ENCODE measurements at places on chromosomes 11 and 22.

DNA sequence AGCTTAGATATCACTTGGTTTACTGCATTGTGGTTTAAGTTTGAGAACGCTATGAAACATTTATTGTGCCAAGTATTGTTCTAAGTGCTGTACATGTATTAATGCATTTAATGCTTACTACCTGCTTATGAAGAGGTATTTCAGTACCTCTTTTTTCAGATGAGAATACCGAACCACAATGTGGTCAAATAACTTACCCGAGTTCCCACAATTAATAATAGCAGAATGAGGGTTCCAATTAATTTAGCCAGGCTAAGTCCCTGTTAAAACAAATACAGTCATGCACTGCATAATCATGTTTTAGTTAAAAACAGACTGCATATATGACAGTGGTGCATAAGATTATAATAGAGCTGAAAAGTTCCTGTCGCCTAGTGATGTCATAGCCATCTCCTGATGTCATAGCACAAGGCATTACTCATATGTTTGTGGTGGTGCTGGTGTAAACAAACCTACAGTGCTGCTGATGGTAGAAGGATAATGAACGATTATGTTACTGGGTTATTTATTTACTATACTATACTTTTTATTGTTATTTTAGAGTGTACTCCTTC lies 4.3 kb downstream of the ZC3H12C start:
- peak; percentile 60 for DNase-seq

GRCh38 chr11:75201771-75202170 lies 38.8 kb upstream of the TPBGL start:
- no peak for DNase-seq

- no peak for DNase-seq
Measured at GRCh38 chr11:133230431-133230830, 301.9 kb downstream of the OPCML start.

DNA sequence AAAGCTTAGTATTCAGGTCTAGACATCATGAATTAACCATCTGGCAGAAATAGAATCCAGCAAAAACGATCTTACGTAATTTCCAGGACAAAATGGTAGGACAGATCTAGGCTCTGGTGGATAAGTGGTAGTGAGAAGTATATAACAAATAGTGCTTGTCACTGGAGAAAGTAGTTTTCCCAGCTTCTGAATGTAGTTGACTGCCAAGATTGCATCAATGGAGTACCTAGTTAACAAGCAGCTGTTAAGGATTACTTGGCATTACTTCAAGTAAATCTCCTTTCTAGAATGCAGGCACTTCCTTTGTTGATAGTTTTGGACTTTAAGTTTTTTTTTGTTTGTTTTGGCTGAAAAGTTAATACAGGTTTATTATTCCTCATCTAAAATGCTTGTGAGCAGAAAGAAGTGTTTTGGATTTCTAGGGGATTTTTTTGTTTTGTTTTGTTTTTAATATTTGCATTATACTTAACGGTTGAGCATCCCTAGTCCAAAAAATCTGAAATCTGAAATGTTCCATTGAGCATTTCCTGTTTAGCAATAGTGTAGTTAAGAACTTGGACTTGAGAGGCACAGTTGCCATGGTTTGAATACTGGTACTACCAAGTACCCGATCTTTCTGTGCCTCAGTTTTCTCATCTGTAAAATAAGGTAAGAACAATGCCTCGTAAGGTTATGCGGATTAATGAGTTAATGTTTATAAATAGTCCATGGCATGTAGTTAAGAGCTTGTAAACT lies 20.3 kb downstream of the FAM118B start:
- DNase-seq: peak; percentile 75

DNA sequence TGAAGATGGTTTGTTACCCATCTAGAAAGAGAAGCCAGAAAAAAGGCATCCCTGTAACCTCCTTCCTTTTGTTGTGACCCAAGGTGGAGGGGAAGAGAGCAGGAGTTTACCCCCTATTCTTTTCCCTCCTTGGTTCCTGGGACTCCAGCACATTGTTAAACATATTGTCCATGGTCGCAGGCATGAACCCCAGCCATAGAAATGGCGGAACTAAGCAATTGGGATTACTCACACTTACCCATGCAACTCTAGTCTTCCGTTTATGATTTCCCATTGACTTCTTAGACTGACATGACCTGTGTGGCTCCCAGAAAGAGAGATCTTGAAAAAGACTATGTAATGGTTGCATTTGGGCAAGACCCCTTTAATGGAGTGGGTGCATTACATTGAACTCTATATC lies 45.4 kb downstream of the OR4C46 start:
- no peak for DNase-seq

GRCh38 chr11:45748801-45749200 lies 56.1 kb upstream of the SLC35C1 start:
- DNase-seq: no peak

- DNase-seq: no peak
Measured at GRCh38 chr11:10107497-10107896, 186.5 kb downstream of the SBF2 start.

- DNase-seq: no peak
Measured at GRCh38 chr22:32203181-32204039, 1.5 kb downstream of the RFPL2 start.

DNA sequence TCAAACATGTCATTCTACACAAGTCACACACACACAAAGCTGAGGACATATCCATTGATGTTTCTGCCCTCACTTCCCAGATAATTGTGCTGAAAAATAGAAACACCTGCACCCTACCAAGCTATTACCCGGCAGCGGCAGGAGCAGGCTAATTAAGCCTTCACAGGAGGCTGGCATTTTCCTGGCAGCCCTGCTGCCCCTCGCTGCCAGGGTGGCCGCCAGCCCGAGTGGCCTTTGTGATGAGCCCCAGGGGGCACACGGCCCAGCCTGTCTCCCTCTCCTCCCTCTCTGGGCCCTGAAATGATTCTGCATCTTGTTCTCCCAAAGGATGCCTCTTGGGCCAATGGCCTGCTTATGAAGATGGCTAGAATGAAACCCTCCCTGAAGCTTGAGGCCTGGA lies 76.2 kb upstream of the TP53I11 start:
- DNase-seq: no peak

- DNase-seq: peak; percentile 80
Measured at GRCh38 chr11:8870411-8871170, 40.4 kb upstream of the AKIP1 start.

DNA sequence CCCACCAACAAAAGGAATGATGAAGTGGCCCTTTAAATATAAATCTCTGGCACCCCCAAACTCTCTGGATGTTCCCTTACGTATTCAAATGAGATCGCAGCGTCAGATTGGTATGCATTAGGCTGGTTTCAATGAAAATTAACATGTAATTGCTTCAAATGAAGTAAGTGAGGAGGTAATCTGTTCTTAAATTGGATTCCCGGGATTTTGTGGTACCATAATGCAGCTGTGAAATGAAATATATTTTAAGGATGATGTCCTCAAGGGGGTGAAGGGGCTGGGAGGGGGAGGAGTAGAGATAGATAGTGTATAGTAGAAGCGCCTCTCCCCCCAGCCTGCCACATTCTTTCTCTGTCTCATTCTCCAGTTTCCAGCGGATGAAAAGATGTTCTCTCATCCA lies 748.2 kb downstream of the NTM start:
- DNase-seq: no peak

DNA sequence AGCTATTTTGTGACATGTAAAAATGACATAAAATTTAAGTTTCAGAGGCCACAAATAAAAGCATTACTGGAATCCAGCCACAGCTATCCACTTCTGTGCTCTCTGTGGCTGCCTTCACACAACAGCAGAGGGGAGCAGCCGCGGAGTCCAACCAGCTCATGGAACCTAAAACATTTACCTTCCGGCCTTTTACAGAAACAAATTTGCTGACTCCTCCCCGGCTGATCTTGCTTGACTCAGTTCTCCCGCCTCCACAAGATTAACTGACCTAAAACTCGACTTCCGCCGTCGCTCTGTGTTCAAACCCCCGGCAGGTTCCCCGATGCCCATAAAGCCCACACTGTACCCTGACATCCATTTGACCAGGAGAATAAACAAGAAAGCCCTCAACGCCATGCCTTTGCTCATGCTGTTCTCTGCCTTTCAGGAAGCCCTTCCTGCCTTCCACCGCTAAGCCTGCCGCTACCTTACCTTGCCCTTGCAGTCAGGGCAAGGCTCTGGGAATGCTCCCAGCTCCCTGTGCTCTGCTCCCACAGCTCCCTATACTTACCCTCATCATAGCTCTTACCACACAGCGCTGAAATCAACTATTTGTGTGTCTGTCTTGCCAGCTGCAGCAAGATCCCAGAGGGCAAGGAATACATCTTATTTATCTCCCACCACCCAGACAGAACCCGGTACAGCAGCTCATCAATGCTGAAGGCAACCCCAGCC lies 35.4 kb downstream of the MICAL3 start:
- peak; percentile 64 for DNase-seq

GRCh38 chr22:41532908-41533825 lies 11.1 kb downstream of the POLR3H start:
- peak; percentile 43 for DNase-seq

GRCh38 chr22:19707347-19708290 lies 6.7 kb upstream of the SEPTIN5 start:
- no peak for DNase-seq

- DNase-seq: peak; percentile 87
Measured at GRCh38 chr11:34599406-34599945, 21.4 kb upstream of the EHF start.

DNA sequence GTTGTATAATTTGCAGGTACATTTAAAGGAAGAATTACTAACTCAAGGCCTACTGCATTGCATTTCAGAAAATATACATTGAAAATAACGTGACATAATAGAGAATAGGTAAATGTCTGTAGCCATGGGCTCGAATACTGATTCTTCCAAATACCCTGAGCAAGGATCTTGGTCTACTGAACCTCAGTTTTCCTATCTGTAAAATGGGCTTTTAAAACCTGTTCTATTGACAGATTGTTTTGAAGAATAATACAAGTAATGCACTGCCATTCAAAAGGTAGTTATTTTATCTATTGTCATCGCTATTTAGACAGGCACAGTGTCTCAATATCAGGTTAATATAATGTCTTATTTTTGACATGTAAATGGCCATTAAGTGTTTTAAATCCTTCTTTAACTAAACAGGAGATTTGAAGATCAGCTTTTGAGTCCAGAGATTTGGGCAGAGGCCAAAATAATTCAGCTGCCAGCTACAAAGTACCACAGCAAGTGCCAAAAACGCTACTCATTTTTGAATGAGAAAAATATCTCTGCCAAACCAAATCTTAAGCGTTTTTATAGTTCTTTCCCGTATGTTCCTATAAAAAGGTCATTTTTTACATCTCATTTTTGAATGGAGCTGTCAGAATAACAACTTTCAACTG lies 56.7 kb downstream of the CTSC start:
- DNase-seq: peak; percentile 19

DNA sequence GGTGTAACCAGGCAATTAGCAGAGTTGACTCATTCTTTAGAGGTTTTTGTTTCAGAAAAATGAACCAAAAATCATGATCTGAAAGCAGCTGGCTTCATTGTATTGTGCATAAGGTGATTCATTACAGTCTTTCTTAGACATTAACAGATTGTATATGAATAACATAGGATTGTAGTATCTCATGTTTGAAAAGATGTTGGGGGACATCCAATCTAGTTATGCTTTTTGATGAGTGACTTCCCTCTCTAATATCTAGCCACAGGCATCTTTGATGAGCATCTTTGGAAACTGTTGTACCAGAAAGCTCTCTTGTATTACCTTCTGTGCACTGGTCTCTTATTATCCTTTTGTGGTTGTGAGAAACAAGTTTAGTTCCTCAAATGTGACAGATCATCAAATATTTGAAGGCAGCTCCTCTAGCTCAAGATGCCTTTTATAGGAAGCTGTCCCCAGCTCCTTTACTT lies 8.3 kb downstream of the GRK3 start:
- DNase-seq: no peak

DNA sequence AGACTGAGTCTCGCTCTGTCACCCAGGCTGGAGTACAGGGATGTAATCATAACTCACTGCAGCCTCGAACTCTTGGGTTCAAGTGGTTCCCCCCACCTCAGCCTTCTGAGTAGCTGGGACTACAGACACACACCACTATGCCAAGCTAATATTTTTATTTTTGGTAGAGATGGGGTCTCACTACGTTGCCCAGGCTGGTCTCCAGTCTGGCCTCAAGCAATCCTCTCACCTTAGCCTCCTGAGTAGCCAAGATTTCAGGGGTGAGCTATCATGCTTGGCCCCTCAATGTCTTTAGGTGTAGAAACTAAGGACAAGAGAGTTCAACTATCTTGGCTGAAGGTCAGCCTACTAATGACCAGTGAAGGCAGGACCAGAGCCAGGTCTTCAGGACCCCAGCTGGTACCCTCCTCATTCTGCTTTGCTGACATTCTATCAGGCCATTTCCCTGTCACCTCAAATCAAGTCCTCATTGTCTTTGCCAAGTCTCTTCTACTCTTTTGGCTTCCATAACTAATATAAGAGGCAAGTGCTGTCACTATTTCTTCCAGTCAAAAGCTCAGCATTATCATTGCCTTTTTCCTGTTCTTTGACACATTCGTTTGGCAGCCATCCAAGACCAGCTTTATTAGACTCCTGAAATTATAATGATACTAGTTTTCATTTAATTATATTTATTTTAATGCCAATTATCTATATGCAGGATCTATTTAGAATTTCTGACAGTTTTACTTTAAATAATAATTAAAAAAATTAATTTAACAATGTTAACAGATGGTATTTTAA lies 264.2 kb upstream of the PITPNB start:
- no peak for DNase-seq

GRCh38 chr22:36467946-36468345 lies 13.5 kb downstream of the TXN2 start:
- DNase-seq: peak; percentile 98

DNA sequence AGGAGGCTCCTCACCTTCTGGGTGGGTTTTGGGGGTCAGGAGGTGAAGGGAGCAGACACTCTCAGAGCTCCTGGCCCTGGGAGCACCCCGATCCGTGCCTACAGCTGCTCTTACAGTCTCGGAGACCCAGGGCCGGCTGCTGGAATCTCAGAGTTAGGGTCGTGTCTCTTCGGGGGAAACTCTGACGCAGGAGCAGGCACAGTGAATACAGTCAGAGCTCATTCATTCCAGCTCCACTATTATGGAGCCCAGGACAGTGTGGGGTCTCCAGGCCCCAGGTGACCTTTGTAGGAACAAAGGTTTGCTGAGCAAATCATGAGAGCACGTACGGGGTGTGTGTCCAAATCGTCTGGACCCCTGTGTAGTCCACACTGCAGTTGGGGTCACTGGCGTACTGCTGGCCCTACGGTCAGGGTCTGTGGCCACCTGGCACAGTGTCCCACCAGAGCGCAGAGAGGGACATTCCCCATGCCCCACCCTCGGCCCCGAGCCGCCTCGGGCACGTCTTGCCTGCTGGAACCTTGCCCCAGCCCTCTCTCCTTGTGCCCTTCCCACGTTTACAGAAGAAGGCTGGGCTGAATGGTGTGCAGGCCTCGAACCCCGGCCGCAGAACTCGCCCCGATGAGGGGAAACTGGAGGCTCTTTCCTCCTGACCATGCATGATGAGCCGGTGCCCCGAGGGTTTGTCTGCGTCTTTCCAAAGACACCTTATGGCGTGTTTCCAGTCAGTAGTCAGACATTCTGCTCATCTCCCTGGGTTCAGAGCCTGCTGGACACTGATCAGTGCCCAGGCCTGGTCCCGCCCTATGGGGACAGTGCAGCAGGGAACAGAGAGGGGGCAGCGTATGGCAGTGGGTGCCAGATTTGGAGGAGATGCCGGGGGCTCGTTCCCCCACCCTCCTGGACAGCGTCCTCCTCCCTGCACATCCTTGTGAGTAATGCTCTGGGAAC lies 1166.6 kb downstream of the BRD1 start:
- no peak for DNase-seq

Data from iris pigment epithelial cell (primary cell).